ENCODE measurements at places on chromosomes 13 and 19.
A peak's percentile ranks its signal among the peaks of the same experiment; 100 is the strongest.

GRCh38 chr13:44231786-44232516, 141.7 kb upstream of the SERP2 start:
- peak; percentile 80 for DNase-seq

DNA sequence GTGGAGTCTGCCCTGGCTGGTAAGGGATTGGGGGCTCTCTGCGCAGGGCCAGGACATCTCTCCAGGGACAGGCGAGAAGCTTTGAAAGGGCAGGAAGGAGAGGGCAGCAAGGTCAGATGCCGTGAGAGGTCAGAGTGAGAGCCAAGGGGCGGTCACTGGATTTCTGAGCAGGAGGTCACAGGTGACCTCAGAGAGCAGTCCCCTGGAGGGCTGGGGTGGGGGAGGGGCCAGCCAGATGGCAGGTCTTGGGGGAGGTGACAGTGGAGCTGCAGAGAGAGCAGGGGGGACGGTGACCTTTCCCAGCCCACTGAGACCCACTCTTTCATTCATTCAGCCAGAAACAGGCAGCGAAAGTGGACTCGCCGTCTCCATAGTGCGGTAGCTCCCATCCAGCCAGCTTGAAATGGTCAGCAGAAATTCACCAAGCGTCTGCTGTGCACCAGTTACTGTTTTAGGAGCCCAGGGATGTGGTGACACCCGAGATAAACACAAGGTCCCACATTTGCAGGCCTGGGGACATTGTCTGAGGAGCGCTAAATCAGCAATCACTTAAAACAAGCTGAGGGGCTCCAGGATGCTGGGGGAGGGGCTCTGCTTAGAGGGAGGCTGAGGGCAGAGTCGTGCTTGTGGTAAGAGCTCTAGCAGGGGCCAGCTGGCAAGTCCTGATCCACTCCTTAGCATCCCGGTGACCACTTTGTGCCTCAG, 10.2 kb downstream of the CARM1 start:
- no peak for DNase-seq

DNA sequence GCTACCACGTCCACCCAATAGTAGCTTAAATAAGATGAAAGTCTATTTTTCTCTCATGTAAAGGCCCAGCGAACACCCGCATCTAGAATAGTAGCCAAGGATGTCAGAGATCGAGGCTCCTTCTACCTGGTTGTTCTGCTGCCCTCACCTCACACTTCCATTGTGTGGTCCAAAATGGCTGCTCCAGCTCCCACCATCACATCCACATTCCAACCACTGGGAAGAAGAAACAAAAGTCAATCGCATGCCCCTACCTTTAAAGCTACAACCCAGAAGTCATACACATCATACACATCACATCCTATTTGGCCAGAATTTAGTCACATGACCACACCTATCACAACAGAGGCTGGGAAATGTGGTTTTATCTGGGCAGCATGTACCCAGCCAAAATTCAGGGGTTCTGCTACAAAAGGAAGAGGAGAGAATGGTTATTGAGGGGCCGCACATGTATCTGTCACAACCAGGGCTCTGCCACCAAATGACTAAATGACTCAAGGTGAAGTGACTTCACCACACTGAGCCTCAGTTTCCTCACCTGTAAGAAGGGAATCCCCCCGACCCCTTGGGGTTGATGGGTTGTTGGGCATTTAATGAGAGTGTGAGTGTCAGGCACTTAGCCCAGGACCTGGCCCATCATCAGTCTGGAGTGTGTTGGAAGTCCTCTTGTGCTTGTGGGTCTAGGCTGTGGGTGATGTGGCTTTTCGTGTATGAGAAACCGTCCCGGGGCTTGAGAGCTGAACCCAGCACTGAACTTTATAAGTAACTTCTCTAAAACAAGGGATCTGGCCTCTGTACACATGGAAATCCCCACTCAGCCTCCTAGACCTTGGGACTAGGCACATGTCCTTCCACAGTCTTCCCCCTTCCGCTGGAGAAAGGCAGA, 10.2 kb upstream of the CBLC start:
- peak; percentile 90 for DNase-seq

DNA sequence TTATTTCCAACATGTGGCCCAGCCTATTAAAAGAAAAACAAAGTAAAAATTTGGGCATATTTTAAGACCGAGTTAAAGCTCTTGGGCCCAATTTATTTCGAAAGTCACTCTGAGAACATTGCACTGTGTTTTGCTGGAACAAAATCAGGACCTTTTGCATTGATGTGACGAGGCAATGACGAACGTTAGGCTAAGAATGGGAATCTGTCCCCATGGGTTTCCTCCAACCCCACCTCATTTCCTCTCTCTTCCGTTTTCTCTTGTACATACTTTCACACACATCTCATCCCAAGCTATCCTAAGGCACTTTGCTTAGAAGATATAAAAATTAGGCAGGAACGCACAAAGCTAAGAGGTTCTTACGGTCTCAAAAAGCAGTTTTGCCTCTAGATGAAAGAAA, 22.1 kb downstream of the EDNRB start:
- DNase-seq = no peak

DNA sequence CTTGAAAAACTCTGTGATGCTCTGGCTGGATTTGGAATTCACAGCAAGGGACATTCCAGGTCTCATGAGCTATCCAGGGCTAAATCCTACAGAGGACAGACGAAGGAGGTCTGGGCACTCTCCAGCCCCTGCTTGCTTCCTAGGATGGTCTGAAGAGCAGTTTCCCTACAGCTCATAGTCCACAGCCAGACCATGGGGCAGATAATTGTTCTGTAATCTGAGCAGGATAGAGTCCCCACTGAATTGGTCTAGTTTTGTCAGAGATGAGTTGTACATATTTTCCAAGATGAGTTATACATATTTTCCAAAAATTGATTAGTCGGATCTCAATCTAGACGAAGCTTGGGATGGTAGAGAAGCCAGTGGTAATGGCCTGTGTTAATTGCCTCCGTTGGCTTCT, 75.6 kb downstream of the C13orf42 start:
- no peak for DNase-seq

GRCh38 chr19:17352608-17353280, 15.4 kb downstream of the GTPBP3 start:
- no peak for DNase-seq

- no peak for DNase-seq
These were observed 8.8 kb downstream of the SYDE1 start for GRCh38 chr19:15115762-15116615.

GRCh38 chr13:44800626-44801025, 188.6 kb downstream of the NUFIP1 start:
- DNase-seq = no peak

- no peak for DNase-seq
These were observed 137.5 kb downstream of the FREM2 start for GRCh38 chr13:38824342-38824741.

- DNase-seq = no peak
These were observed 33.7 kb downstream of the SHISA2 start for GRCh38 chr13:26017932-26018665.

DNA sequence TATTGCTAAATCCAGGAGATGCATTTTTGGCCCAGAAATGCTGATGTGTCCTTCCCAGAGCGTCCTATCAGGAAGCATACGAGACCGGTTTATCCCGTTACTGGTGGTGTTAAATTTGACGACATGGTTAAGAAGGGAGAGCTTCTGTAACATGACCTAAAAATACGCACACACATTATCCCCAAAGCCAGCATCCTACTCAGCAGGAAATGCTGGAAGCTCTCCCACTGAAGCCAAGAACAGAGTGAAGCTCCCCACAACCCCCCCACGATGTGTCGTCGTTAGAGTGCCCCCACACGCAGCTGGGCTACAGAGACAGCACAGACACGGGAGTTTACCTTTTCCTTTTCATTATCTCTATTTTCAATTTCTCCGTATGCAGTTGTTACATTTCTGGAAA, 45.1 kb upstream of the MCF2L start:
- DNase-seq = no peak

- peak; percentile 39 for DNase-seq
These were observed 659 bp downstream of the GNA11 start for GRCh38 chr19:3094601-3095440.

DNA sequence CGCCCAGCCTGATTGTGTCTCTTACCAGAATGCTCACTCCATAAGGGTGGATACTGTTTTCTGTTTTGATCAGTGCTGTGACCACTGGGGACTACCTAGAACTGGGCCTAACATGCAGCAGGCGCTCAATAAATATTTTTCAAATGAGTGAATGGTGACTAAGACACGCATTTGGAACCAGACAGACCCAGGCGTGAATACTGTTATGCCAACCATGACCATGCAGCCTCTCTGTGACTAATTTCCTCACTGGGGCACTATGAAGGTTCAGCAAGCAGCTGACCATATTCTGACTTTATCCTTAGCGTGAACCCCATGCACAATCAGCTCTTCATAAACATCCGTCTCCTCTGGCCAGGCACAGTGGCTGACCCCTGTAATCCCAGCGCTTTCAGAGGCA, 13.0 kb upstream of the SPC24 start:
- DNase-seq = no peak

GRCh38 chr13:27673911-27674310, 52.2 kb downstream of the POLR1D start:
- DNase-seq = no peak

- DNase-seq = peak; percentile 45
These were observed 14.0 kb upstream of the RAB20 start for GRCh38 chr13:110575322-110576069.

GRCh38 chr13:60758637-60759036, 361.6 kb downstream of the TDRD3 start:
- DNase-seq = no peak

GRCh38 chr13:75514080-75514995, 23.3 kb downstream of the COMMD6 start:
- peak; percentile 38 for DNase-seq

DNA sequence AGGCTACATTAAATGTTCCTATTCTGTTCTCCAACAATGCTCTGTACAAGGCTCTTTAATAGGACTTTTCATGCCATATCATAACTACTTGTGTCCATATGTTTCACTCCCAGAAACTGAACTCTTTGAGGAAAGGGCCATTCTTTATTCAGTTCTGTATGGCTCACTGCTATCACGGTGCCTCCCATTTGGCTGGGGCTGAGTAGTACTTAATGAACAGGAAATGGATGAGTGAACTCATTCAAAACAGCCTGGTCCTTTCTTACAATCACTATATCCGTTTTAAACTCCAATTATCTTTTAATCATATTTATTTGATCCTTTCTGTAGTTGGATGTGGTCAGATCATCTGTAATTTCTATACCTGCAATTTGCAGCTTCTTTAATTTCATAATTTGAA, 410.6 kb downstream of the TBC1D4 start:
- no peak for DNase-seq

GRCh38 chr19:49851456-49852259, 699 bp downstream of the PTOV1 start:
- no peak for DNase-seq

- peak; percentile 35 for DNase-seq
These were observed 81.5 kb downstream of the RYR1 start for GRCh38 chr19:38514812-38515633.

- peak; percentile 85 for DNase-seq
These were observed 17.0 kb upstream of the RUBCNL start for GRCh38 chr13:46403851-46404732.

- peak; percentile 65 for DNase-seq
These were observed 18.5 kb downstream of the KLF2 start for GRCh38 chr19:16343156-16343555.

GRCh38 chr19:18699403-18700054, 16.0 kb downstream of the CRTC1 start:
- no peak for DNase-seq

DNA sequence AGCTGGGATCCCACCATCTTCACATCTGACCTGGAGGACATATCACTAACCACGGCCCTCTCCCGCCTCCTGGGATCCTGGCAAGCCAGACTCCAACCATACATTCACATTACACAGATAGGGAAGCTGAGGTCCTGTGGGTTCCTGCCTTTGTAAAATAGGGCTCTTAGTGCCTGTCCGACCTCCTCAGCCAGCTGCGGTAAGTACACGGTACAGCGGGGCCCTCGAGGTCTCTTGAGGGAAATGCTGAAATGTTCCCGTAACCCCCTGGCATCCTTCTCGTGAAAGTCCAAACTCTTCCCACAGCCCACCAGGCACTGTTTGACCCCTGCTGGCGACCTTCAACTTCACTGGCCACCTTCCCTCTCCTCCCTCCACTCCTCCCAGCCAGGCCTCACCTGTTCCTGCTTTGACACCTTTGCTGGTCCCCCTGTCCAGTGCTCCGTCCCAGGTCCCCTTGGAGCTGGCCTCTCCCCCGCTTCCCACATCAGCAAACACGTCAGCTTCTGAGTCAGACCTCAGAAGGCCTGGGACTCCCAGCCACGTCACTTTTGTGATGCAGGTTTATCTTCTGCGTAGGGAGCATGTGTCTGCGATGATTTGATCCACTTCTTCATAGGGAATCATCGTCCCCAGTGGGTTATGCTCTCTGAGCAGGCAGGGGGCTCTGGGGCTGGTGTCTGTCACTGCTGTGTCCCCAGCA, 8.8 kb upstream of the GNG7 start:
- peak; percentile 47 for DNase-seq

- DNase-seq = no peak
These were observed 535.8 kb upstream of the KLHL1 start for GRCh38 chr13:70644052-70644451.

DNA sequence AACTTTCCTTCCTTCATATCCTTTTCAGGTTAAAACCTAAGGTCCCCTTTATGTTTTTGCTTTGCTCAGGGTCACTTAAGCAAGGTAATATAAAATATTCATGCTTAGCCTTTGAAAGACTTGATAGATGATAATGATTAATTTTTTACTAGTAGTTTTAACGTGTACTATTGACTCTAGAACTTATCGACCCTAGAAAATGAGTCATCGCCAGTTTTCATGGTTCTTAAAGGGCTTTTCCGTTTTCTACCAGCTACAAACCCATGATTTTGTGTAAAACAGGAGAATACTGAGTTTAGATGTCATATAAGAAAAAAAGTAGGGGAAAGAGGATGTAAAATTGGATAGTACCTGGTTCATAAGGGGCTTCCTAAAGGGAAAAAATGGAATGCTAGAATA, 75.7 kb downstream of the DHRS12 start:
- DNase-seq = no peak

DNA sequence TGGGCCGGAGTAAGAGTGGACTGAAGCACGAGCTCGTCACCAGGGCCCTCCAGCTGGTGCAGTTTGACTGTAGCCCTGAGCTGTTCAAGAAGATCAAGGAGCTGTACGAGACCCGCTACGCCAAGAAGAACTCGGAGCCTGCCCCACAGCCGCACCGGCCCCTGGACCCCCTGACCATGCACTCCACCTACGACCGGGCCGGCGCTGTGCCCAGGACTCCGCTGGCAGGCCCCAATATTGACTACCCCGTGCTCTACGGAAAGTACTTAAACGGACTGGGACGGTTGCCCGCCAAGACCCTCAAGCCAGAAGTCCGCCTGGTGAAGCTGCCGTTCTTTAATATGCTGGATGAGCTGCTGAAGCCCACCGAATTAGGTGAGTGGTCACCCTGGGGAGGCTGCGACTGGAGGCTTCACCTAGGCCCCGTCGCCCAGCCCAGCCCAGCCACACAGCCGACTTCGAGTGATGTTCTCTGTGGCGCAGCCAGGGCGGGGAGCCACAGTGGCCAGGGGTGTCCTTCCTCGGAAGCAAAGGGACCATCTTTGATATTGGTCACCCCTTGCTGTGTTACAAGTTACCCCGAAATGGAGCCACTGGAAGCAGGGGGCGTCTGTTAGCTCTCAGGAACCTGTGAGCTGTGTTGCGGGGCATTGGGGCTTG, 5.6 kb downstream of the PIAS4 start:
- no peak for DNase-seq

Measured in inflammatory macrophage treated with lipopolysaccharide for 4 hours (primary cell).